ENCODE measurements at places on chromosomes 1 and 21.

- no peak for DNase-seq
These were observed 32.8 kb downstream of the KRTAP24-1 start for GRCh38 chr21:30249936-30250335.

- DNase-seq, result no peak
These were observed 8.2 kb downstream of the CRYBG2 start for GRCh38 chr1:26345718-26346117.

GRCh38 chr21:19244502-19245187, 841.1 kb upstream of the TMPRSS15 start:
- DNase-seq, result no peak

- DNase-seq, result no peak
These were observed 18.1 kb upstream of the IFFO2 start for GRCh38 chr1:18974606-18975005.

- no peak for DNase-seq
These were observed 11.5 kb downstream of the MCOLN2 start for GRCh38 chr1:84985365-84985764.

All from AG04450 (cell line).